ENCODE measurements at places on chromosomes 12 and 14. TPM values are rescaled to one million over a fixed set of nuclear protein-coding genes. Genes with fewer than 3 reads are reported as not detected.

GRCh38 chr14:29149798-29150197 is 383.2 kb downstream of the FOXG1 start:
- DNase-seq: no peak

GRCh38 chr12:44459569-44459968 is 416.5 kb downstream of the NELL2 start:
- DNase-seq: no peak

The LRRIQ1 gene
- total RNA-seq: 0.08 TPM

- DNase-seq: no peak
Observed at GRCh38 chr12:64701283-64701682, 57.9 kb downstream of the GNS start.
